ENCODE measurements at places on chromosomes 2 and 18. TPM values are rescaled to one million over a fixed set of nuclear protein-coding genes. Genes with fewer than 3 reads are reported as not detected.

WDCP gene
- polyA plus RNA-seq: 1.3 TPM

GKN2 gene
- polyA plus RNA-seq: 1.5 TPM

AFTPH gene
- 19.5 TPM for polyA plus RNA-seq

DNAJC27 gene
- 0.75 TPM for polyA plus RNA-seq
